Vagina (tissue), 2 donors: ENCODE measurements at places on chromosomes 4 and X. TPM values are rescaled to one million over a fixed set of nuclear protein-coding genes. Genes with fewer than 3 reads are reported as not detected.

TLR6 gene
- total RNA-seq: 8.3 TPM

KDR gene
- 19.4 TPM for total RNA-seq

MAP9 gene
- 3.4 TPM for total RNA-seq

NHS gene
- total RNA-seq: 8.3 TPM

DNA sequence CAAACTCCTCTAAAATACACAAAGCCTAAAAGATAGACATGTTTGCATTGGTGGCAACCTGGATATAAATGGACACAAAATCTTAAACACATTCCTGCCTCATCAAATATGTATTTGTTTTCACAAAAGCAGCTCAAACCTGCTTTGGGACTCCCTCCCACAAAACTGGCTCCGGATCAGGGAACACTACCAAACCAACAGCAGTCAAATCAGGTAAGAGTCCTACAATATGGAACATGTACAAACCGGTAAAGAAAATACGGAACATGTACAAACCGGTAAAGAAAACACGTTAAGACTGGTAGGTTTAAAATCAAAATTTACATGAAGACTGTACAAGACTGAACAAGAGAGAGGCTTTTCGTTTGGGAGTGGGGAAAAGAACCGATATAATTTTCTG is 4.3 kb downstream of the AMTN start:
- H3K36me3 ChIP-seq: no peaks in the 10 kb centered on the region
- DNase-seq: no peak
- H3K4me3 ChIP-seq: no peak overlapping the region
- H3K27ac ChIP-seq: no peak overlapping the region

GRCh38 chr4:20696815-20697214 is 3.4 kb upstream of the PACRGL start:
- H3K4me1 ChIP-seq: peaks cover 21% of the 10 kb centered on the region
- no peak overlapping the region for H3K27ac ChIP-seq
- no peaks in the 10 kb centered on the region for H3K27me3 ChIP-seq

DNA sequence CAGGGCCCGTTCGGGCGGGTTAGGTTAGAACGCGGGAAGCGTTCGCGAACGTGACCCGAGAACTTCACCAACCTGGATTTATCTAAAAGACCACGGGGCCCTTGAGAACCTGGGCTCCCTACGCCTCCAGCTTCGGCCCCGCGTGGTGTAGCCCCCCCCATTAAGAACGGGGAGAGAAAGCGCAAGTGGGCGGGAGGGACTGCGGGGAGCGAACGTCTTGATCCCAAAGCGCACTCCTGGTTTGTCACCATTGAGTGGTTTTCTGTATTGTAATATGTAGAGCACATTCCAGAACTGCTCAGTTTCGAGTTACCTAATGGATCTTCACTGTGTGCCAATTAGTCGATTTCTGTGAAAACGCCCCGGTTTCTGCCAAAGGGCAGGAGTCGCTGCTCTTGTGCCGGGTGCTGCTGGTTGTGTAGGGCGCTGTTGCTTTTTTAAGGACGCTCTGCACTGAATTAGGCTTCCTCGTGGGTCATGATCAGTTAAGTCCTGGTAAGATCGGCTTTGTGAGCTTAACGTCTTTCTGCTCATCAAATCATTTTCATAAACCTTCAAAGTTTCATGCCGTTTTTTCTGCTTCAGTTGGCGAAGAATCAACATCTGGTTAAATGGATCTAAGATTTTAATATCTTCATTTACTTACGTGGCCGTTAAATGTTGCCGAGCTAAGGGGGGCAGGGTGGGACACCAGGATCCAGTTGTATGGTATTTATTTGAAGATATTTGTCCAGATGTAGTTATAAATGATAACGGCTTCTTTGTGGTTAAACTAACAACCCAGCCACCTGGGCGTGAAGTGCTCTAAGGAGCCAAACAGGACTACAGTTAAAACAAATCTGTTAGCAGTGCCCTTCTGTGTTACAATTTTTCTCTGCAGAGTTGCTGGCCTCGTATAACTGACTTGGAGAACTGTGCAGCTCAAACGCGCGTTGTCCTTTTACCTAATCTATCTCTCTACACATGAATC is 809 bp downstream of the MND1 start:
- peak overlapping the region; percentile 78 for H3K4me3 ChIP-seq
- no peaks in the 10 kb centered on the region for H3K4me1 ChIP-seq
- no peaks in the 10 kb centered on the region for H3K36me3 ChIP-seq

DNA sequence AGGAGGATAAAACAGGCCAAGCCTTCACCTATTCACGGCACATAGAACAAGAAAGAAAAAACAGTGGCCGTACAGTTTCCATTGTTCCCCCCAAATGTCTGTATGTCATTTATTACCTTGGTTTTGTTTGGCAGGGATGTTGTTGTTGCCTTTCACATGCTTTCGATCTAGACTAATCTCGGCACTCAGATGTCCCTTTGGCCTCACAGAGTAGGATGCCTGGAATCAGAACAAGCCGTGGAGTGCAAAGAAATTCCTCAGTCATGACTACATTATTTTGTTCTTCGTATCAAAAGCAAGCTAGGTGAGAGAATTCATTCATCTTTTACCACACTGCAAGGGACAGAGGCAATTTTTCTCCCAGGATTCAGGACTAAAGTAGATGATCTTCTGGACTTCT is 106.9 kb downstream of the SMIM20 start:
- peaks cover 34% of the 10 kb centered on the region for H3K4me1 ChIP-seq
- no peaks in the 10 kb centered on the region for H3K36me3 ChIP-seq
- H3K27ac ChIP-seq: peak overlapping the region; percentile 30
- no peak overlapping the region for H3K4me3 ChIP-seq
- DNase-seq: no peak
